ENCODE measurements at places on chromosomes 16 and 17.
A peak's percentile ranks its signal among the peaks of the same experiment; 100 is the strongest.

GRCh38 chr17:32699247-32699646 is 177.7 kb downstream of the MYO1D start:
- DNase-seq: no peak

DNA sequence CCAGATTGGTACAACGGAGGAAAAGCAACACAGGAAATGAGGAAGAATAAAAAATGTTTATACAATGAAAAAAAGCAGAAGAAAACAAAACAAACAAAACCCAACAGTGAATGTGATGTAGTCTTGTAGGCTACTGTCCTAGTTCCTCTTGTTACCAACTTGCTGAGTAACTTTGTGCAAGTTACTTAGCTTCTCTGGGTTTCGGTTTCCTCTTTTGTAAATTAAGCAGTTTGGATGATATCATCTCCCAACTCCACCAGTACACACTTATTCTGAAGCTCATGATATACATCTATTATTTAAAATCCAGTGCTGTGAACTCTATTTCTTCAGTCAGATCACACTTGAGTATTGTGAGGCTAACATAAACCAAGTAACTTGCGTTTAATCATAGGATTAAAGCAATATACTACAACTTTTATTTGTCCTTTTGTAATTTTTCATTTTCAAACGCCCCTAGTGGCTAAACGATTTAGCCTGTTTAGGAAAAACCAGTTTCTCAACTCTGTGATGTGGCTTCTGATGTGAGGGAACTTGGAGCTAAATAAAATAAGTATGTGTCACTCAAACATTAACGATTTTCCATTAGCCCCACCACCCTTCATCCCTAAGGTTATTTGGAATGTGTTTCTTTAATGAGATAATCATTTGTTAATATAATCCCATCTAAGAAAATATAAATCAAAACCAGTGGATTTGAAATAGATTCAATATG is 1.4 kb upstream of the UNK start:
- DNase-seq: no peak

- no peak for DNase-seq
These were observed 45.0 kb downstream of the B9D1 start for GRCh38 chr17:19317359-19318095.

- DNase-seq: no peak
These were observed 101.3 kb downstream of the CDK5R1 start for GRCh38 chr17:32588135-32588534.

GRCh38 chr17:80742091-80742490 is 197.5 kb downstream of the RPTOR start:
- no peak for DNase-seq

DNA sequence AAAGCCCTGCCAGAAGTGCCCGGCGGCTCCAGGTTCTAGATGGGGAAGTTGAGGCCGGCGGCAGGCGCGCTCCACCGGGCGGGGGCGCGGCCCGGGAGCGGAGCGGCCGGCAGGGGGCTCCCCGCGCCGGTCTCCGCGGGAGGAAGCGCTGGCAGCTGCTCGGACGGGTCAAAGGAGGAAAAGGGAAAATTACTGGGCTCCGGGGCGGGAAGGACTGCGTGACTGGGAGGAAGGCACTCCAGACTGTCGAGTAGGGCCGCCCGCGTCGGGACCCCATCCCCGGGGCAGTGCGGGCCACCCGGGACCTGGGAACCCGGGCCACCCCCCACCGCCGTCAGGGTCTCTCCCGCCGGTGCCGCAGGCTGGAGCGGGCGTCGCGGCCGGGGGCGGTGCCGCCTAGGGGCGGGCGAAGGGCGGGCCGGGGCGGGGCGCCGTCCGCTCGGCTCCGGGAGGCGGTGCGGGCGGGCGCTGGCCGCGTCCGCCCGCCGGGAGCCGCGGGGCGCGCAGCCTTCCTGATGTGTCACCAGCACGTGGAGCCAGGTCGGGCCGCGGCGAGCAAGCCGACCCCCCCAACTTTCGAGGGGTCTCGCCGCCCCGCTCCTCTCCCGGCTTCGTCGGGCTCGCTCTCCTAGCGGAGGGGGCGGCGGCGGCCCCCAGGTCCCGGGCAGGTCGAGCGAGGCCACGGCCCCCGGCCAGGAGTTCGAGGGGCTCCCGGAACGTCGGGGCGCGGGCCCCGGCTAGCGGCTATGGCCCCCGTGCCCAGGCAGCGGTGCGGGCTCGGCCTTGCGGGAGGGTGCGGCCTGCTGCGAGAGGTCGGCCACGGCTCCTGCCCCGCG is 167.5 kb downstream of the RAB11FIP4 start:
- DNase-seq: no peak

DNA sequence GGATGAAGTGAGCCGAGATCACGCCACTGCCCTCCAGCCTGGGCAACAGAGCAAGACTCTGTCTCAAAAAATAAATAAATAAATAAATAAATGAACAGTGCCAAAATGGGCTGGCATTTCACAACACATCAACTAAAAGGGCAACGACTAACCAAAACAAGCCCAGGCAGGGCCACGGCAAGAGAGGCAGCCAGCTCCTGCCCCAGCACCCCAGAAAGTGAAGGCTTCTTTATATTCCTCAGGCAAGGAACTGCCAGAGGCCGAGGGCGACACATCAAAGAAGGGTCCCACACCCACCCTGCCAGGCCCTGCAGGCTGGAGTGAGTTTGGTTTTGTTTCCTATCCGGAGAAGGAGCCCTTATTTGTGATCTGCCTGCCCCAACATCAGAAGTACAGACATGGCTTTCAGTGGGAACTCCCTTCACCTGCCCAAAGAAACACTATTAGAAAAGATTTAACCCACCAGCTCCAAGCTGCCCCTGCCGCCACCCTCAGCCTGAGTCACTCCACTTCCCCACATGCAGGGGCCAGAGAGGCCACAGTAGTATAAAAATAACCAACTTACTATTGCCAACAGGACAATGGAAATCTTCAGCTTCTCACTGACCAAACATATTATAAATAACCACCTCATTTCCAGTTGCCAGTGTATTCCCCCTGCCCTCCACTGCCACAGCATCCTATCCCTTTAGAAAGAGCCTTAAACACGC is 8.0 kb downstream of the FBXO31 start:
- DNase-seq: no peak

DNA sequence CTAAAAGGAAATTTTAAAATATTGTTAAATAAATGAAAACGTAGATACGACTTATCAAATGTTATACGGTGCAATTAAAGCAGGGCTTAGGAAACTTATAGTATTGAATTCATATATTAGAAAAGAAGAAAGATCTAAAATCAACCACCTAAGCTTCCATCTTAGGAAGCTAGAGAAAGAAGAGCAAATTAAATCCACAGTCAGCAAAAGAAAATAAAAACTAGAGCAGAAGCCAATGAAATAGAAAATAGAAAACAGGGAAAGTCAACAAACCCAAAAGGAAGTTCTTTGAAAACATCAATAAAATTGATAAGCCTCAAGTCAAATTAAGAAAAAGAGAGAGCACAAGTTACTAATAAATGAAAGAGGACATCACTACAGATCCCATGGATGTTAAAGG is 74.6 kb upstream of the CACNG5 start:
- no peak for DNase-seq

- no peak for DNase-seq
These were observed 687 bp upstream of the NARF start for GRCh38 chr17:82457929-82458178.

DNA sequence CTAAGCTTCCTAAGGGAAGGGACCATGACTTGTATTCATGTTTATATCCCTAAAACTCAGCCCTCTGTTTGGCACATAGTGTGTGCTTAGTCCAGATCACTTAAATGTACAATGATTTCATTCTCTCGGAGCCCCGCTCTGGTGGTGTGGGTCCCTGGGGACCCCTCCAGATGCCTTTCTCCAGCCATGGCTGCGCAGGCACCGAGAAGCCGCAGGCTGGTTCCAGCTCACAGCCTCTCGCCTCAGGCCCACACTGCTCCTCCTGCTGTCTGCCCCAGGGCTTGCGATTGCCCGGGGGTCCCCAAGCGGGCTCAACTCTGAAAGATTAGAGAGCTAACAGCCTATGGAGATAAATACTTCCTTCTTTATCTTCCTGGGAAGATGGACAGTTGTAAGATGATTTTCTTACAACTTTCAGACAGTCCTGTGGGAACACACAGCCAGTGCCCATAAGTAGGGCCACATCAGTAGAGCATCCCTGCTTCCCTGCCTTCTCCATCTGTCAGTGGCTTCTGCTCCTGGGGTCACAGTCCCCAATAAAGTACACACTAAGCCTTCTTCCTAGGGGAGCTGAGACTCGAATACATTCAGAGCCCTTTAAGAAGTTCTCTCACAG is 66.2 kb downstream of the CENPV start:
- DNase-seq: peak; percentile 80

GRCh38 chr16:50269061-50269705 is 2.8 kb downstream of the ADCY7 start:
- no peak for DNase-seq

DNA sequence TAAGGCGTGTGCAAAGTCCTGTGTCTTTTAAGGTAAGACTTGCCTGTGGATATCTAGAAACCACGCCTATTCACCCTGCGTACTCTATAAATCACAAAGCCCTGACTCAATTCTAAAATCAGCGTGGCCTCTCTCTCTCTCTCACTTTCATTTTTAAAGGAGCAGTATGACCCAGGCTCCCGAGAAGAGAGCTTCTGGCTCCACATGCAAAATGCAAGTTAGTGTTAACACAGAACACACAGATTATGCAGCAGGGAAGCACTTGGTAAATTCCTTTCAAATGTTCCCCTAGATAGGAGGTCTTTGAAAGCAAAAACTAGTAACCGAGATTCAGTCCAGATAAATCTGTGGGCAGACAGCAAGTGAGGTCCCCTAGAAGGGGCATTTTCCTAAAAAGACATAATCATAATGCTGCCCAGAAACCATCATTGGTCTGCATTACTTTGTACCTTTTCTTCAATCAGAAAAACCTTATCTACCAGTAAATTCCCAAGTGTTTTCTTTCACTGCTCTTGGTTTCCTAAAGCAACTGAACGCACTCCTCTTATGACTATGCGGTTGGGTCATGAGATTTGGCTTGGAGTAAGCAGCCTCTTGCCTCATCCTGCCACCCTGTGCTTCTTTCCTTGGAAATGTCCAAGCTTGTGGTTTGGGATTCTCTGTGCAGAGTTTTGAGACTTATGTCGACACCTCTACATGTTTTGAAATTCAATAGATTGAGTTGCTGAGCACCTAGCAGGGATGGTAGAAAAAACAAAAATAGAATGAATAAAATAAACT is 31.7 kb upstream of the KCNJ2 start:
- peak; percentile 72 for DNase-seq

DNA sequence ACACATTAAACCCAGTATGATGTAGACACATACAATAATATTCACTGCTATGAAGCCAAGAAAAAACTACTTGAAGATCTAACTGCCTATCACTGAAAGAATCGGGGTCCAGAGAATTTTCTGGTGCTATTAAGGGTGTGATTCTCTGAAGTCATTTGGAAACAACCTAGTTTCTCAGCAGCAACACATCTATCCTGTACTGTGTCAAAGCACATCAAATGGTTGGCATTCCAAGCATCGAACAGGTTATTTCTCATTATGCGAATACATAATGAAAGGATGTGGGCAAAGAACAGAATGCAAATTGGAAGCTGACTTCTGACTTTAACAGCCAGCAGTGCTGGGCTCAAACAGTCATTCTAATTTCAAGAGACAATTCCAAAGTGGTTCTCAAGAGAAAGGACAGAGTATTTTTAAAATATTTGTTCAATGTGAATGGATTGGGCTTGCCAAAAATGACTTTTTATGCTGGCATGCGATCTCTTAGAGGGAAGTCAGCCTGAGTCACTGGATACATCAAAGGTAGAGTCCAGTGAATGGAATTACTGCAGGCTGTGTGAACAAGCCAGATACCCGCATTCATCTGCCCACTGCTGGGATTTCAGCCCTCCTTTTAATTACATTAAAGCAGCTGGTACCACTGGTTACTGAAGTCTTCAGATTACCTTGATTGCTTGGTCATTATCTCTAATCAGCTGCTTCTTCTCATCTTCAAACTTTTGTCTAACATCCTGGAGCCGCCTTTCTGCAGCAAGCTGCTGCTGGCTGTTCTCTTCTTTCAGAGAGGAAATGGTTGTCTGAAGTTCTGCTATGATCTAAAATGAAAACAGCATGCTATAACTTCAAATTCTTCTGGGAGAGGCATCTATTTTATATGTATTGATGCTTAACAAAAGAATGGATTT is 181.2 kb upstream of the AXIN2 start:
- DNase-seq: no peak

GRCh38 chr16:58032710-58033293 is 7.2 kb downstream of the MMP15 start:
- DNase-seq: no peak

- DNase-seq: peak; percentile 57
These were observed 617 bp upstream of the SENP3 start for GRCh38 chr17:7561028-7561575.

GRCh38 chr16:583815-584591 is 5.9 kb upstream of the RAB40C start:
- DNase-seq: no peak
